A549 (cell line): ENCODE measurements at places on chromosomes 7 and 10.

DNA sequence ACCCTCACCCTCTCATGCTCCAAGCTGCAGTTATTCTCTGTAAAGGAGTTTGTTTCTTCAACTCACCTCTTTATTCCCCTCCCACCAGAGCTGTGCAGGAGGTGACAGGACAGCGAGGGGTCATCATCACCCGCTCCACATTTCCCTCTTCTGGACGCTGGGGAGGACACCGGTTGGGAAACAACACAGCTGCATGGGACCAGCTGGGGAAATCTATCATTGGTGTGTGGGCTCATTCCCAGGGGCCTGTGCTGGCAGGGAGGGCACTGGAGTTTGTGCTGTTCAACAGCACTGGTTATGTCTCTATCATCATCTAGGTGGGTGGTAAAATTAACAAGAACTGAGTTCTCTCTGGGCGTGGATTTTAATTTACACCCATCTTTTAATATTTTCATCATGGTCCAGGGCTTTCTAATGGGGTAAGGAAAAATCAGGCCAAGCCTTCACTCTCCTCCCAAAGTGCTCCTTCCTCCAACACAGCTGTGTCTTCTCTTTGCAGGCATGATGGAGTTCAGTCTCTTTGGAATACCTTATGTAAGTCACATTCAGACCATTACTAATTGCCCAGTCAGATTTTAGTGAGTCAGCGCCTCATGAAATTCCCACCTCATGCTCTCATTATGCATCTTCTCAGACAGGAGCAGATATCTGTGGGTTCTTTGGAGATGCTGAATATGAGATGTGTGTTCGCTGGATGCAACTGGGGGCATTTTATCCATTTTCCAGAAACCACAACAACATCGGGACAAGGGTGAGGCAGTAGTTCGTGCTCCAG lies 61.6 kb downstream of the PRSS58 start:
- no peak for DNase-seq

GRCh38 chr7:55550010-55550663 lies 22.2 kb downstream of the VOPP1 start:
- DNase-seq = no peak

GRCh38 chr7:123690550-123690949 lies 34.9 kb downstream of the LMOD2 start:
- DNase-seq = no peak

DNA sequence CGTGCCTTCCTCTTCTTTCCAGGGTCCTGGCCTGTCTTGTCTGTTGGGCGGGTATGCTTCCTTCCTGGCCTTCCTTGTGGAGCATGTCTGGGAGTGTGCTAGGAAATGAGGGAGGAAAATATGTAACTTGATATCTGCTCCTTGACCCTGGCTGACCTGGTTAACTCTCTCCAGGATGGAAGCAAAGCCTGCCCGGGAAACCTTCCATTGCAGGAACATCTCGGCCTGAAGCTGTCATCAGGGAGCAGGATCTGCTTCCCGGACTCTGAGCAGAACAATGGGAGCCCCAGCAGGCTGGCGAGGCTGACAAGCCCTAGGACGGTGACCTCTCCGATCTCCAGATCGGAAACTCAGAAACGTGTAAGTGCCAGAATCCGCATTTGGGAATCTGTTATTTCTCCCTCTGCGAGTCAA lies 340.3 kb downstream of the FRMD4A start:
- DNase-seq = no peak

DNA sequence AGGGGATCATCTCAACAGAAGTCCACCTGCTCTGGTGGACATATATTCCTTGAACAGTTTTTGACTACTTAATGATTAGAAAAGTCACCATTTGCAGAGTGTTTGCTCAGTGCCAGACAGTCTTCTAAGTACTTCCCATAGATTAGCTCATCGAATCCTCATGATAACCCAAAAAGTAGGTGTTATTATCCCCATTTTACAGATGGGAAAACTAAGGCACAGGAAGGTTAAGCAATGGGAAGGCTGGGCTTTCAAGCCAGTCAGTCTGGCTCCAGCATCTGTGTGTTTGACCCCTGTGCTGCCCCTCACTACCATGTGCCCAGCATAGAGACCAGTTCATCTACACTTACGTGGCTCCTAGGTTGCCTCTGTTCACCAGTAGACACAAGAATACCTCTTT lies 15.9 kb downstream of the CDHR3 start:
- DNase-seq = no peak

GRCh38 chr7:55624813-55625212 lies 52.5 kb upstream of the VOPP1 start:
- no peak for DNase-seq

- DNase-seq = no peak
These were observed 75.1 kb upstream of the SP4 start for GRCh38 chr7:21352540-21353387.

DNA sequence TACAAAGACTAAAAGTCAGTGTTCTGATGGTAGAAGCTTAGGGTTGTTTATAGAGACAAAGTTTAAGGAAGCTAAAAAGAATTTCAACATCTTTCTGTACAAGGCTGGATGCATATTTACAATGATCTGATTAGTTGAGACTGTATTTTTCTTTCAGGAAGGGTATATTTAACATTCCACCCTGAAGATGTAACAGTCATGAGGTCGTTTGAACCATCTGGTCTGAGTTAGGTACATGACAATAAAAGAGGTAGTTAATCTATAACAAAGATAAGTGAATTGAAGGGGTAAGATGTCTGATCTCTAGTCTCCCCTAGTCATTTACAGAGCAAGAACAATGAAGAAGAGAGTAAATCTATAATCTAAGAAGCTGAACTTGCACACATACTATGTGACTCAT lies 821.2 kb downstream of the CNTNAP2 start:
- DNase-seq = no peak

- no peak for DNase-seq
These were observed 31.2 kb downstream of the GRIFIN start for GRCh38 chr7:2445047-2445446.

GRCh38 chr7:69213878-69214277 lies 384.4 kb upstream of the AUTS2 start:
- DNase-seq = no peak

- no peak for DNase-seq
These were observed 81.2 kb downstream of the HIPK2 start for GRCh38 chr7:139696552-139696951.

- DNase-seq = peak; percentile 37
These were observed 4.4 kb upstream of the CUZD1 start for GRCh38 chr10:122849900-122850605.

DNA sequence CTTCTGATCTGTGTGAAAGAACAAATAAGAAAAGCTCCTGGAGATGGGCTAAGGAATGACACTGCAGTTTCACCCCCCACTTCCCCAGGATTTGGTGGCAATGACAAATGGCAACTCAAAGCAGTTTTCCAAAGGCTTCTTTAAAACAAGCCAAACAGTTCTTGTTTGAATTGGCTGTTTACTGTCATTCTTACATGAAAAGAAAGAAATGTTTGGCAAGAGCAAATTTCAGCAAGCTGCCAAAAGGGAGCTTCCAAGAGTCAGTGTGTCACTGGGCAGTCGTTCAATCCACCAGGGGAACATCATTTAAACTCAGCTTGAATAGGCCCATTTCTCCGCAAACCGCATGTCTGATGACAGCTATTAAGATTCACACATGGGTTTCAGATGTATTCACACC lies 119.0 kb upstream of the RHOBTB1 start:
- DNase-seq = peak; percentile 85

- DNase-seq = no peak
These were observed 245.1 kb downstream of the CAMK1D start for GRCh38 chr10:12594448-12594944.

DNA sequence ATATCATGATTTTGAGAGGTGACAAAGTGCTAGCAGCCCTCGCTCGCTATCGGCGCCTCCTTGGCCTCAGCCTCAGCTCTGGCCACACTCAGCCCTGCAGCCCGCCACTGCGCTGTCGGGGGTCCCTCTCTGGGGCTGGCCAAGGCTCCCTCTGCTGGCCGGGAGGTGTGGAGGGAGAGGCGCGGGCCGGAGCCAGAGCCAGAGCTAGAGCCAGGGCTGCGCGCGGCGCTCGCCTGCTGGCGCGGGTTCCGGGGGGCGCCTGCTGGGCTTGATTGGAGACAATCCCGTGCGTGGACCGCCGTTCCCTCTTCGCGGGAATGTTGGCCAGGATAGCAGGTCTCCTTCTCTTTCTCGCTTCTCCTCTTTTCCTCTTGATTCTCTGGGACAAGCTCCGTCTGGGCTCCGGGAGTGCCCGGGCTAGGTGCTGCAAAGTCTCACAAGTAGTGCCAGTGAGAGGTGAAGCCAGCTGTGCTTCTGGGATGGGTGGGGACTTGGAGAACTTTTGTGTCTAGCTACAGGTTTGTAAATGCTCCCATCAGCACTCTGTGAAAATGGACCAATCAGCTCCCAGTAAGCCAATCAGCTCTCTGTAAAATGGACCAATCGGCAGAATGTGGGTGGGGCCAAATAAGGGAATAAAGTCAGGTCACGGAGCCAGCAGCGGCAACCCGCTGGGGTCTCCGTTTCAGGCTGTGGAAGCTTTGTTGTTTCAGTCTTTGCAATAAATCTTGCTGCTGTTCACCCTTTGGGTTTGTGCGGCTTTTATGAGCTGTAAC lies 43.4 kb upstream of the ELMO1 start:
- no peak for DNase-seq

DNA sequence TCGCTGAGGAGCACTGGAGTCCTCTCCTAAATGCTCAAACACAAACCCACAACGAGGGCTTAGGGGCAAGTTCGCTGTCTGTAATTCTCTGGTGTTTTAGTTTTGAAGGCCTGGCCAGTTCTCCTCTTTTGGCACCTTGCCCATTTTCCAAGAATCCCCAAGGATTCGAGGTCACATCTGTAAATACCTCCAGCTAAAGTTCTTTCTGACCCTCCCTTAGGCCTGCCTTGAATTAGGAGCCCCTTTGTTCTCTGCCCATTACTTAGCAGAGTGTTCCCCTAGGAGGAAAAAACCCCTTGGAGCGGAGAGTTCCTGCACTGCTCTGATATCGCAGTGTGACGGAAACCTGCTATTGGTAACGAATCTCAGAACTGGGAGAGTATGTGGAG lies 743 bp upstream of the PYROXD2 start:
- no peak for DNase-seq

DNA sequence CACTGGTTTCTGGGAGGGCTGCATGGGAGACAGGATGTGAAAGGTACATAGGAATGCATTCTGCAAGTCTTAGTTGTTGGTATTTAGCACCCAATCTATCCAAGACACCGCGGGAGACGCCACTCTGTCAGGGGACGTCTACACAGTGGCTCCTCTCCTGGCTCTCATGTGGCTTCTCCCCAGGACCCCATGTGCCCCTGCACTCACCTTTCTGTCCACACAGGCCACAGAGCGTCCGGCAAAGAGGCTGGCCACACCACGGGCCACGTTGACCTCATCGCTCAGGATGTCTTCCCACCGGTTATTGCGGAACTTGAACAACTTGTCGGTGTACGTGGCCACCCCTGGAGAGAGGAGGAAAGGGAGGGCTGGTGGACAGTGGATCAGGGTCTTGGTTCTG lies 73.4 kb downstream of the GOLGA7B start:
- no peak for DNase-seq

GRCh38 chr7:65463184-65463583 lies 89.5 kb downstream of the ZNF92 start:
- DNase-seq = no peak

DNA sequence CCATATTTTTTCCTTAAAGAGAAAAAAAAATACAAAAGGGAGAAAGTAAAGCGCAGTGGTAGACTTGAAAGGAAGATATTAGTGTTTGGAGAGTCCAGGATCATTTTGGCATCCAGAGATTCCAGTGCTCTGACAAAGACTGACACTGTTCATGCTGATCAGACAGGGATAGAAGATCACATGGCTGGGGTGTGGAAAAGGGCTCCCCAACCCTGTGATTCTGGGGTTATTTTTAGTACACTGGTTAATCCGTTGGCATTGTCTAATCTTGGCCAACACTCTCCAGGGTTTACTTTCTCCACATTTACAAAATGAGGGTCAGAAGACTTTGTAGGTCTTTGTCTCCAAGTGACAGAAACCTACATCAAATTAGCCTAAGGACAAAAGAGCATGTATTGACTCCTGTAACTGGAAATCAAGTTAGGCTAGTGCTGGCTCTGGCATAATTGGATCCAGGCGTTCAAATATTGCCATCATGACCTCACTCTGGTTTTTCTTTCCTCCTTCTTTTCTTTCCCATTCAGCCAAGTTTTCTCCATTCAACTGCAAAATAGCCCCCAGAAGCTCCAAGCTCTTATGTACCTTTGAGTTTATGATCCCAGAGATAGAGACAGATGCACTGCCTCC lies 181.6 kb downstream of the PHTF2 start:
- no peak for DNase-seq

- DNase-seq = no peak
These were observed 29.2 kb downstream of the COPG2 start for GRCh38 chr7:130639388-130639787.

DNA sequence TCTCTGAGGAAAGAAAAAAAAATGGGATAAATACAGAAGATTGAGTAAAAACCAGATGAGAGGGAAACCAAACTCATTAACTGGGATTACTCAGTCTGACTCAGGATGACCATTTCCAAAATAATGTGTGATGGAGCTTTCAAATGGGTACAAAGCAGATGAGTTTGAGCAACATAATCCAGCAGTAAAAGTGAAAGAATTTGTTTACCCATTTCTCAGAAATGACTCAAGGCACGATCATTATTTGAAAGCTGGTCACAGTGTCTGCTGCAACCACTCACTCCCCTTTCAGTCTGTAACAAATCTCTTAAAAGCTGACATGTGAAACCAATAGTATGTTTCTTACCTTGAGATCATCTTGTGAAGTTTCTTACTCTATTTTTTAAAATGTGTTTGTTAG lies 104.7 kb upstream of the KLF14 start:
- DNase-seq = peak; percentile 65
